Fibroblast of skin of abdomen (primary cell): ENCODE measurements at places on chromosomes 7 and 10.

DNA sequence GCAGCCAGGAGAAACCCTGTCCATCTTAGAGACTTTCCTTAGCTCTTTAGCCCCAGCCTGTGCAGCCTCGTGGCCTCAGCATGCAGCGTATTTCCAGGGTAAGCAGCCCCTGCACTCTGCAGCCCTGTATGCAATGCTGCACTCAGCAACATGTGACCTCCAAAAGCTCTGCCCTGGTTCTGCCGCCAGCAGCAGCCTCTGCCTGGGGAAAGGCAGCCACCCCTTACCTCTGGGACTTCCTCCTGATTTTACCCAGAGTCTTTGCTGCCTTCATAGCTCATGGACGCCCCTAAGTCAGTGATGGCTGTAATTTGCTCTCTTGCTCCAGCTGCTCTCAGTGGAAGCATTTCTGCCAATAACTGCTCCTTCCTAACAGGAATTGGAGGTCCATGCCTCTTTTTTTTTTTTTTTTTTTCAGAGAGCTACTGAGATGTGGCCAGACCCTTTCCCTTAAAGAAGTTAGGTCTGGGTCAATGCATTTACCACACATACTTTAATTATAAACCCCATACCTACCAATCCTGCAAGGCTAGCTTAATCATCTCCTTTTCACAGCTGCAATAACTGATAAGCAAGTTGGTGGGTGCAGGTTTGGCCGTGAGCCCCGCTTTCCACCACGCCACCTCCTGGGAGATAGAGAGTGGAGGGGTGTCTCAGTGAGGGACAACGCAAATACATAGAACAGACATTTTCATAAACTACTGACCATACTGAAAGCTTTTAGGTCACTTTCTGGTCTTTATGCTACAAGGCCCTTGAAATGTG lies 71.7 kb downstream of the RAMP3 start:
- no peak for DNase-seq

DNA sequence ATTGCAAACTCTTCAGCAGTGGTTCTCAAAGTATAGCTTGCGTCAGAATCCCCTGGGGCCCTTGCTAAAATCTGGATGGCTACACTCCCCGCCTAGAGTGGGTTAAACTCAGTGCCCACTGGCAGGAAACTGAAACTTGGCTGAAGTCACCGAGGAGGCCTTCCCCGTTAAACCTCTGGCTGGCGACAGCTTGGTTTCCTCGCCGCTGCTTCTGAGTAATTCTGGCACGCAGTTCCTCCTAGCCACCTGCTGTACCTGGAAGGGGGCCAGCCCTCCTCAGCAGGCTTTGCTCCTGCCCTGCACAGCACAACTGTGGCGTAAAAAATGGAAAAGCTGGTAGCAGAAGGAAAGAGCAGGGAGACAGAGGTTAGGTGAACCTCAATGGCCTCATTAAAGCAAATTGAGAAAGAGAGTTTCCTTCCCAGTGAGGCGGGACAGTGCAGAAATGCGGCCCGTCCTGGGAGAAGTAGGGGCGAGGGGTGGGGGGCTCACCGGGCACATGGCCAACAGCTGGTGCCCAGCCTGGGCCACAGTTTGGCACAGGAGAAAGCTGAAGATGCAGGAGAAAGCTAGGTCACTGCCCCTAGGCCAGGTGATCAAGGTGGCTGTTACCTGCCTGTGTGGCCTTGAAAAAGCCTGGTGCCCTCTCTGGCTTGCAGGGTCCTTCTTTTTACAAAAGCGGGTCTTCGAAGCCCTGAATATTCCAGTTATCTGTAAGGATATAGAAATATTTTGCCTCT lies 46.6 kb downstream of the ALOX5 start:
- peak; percentile 17 for DNase-seq

GRCh38 chr7:53609185-53609584 lies 573.8 kb downstream of the POM121L12 start:
- DNase-seq = no peak

- no peak for DNase-seq
Observed at GRCh38 chr10:25308278-25308677, 133.5 kb downstream of the GPR158 start.

GRCh38 chr7:47786557-47787248 lies 161.6 kb downstream of the PKD1L1 start:
- DNase-seq = peak; percentile 100

DNA sequence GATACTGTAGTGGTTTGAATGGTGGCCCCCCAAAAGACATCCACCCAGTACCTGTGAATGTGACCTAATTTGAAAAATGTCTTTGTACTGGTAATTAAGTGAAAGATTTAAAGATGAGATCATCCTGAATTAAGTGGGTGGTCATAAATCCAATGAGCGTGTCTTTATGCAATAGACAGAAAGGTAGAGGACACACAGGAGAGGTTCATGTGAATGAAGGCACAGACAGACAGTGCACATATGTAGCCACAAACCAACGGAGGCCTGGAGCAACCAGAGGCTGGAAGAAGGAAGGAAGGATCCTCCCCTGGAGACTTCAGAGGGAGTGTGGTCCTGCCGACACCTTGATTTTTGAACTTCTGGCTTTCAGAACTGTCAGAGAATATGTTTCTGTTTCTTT lies 160.3 kb downstream of the CNTNAP2 start:
- no peak for DNase-seq

DNA sequence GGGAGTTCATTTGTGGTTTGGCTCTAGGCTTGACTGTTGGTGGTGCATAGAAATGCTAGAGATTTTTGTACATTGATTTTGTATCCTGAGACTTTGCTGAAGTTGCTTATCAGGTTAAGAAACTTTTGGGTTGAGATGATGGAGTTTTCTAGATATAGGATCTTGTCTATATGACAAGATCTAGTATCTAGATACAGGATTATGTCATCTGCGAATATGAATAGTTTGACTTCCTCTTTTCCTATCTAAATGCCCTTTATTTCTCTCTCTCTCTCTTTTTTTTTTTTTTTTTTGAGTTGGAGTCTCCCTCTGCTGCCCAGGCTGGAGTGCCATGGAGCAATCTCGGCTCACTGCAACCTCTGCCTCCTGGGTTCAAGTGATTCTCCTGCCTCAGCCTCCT lies 62.9 kb downstream of the MGAM2 start:
- DNase-seq = no peak

DNA sequence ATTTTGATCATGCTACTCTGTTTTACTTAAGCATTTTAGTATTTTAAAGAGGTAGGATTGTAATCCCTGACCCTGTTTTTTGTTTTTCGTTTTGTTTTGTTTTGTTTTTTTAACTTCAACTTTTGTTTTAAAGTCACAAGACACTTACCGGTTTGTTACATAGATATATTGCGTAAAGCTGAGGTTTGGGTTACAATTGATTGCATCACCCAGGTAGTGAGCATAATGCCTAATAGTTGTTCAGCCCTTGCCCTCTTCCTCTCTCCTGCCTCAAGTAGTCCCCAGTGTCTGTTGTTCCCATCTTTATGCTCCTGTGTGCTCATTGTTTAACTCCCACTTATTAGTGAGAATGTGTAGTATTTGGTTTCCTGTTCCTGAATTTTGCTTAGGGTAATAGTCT lies 93.1 kb upstream of the TEX47 start:
- DNase-seq = peak; percentile 6

- no peak for DNase-seq
Observed at GRCh38 chr7:47950714-47951113, 2.4 kb upstream of the PKD1L1 start.

DNA sequence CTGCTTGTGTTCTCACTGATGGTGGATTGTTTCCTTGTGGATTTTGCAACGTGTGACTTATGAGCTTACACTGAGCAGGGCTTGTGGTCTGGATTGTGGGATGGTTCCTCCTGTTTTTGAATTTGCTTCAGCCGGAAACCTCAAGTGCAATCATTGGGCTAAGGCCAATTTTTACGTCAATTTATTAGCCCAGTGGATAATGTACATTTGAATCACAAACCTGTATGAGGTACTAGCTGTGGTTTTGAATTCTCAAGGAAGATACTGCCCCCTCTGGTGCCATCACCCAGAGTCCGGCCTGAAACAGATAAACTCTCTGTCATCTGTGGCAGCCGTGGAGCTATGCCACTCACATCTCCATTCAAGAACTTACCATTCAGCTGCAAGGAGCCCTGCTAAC lies 7.3 kb upstream of the ZNF777 start:
- no peak for DNase-seq

DNA sequence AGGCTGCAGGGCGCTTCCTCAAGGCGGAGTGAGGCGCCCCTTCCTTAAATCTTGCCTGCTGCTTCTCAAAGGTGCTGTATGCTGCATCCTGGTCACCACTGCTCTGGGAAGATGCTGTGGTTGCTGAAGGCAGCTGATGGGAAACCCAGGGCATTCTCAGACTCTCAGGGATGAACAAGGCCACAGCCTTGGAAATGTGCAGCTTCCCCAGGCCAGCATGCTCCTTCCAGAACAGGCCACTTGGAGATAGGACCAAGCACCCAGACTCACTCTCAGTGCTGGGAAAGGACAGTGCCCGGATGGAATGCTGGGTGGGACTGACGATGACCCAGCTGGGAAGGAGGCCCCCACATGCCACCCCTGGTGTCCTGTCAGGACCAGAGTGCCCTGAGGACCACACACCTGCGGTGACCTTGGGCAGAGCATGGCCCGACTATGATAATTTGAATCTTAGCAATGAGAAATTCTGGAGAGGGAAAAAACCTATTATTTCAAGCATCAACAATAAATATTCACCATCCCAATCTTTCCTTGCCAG lies 235.5 kb downstream of the TNS3 start:
- no peak for DNase-seq

GRCh38 chr10:124732931-124733570 lies 11.1 kb downstream of the FAM53B start:
- DNase-seq = no peak

DNA sequence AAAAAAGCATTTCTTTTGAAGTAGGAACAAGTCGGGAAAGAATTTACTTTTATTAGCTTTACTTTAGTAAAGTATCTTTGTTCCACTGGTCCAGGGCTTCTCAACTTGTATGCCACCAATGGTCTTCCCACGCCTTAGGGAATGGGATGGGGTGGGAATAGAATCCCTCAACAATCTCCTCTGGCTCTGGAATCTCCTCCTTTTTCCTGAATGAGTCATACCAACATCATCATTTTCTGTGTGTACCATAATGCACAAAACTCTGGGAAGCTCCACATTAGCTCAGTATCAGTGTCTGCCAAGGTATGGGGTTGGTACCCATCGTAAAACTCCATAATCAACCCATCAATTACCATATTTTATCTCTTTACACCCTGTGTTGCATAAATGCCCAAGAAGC lies 159.4 kb upstream of the BMPER start:
- DNase-seq = peak; percentile 47

DNA sequence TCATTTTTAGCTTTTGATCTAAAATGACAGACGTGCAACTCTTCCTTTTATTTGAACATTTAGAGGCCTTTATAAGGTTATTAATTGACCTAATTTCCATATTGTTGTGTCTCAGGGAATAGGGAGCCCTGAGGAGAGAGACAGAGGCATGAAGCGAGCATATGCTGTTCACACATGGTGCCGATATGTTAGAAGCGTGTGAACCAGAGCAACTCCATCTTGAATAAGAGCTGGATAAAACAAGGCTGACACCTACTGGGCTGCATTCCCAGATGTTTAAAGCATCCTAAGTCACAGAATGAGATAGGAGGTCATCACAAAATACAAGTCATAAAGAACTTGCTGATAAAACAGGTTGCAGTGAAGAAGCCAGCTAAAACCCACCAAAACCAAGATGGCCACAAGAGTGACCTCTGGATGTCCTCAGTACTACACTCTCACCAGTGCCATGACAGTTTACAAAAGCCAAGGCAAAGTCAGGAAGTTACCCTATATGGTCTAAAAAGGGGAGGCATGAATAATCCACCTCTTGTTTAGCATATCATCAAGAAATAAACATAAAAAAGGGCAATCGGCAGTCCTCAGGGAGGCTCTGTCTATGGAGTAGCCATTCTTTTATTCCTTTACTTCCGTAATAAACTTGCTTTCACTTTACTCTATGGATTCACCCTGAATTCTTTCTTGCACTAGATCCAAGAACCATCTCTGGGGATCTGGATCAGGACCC lies 80.1 kb downstream of the SEC61G start:
- no peak for DNase-seq

- DNase-seq = no peak
Observed at GRCh38 chr7:15681186-15681585, 5.3 kb downstream of the MEOX2 start.

DNA sequence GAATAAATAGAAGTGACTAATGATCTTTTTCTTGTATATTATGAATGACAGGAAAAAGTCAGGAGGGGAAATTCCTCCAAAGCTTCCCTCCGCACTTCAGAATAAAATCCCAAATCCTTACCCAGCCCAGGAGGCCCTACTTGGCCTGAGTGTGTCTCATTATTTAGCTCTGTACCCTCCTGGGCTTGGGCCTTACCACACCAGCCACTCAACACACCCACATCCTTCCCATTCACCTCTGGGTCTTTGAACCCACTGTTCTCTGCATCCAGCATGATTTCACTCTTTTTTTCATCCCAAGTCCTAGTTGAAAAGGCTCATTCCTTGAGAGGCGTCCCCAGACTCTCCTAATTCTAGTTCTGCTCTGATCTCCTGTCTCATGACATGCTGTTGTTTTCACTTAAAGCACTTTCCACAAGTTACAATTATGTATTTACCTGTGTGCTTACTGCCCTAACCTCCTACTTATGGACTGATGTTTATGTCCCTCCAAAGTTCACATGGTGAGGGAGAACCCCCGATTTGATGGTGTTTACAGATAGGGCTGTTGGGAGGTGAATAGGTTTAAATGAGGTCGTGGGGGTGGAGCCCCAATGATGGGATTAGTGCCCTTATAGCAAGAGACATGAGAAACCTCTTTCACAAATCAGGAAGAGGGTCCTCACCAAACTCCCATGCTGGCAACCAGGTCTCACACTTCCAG lies 6.4 kb downstream of the NOD1 start:
- no peak for DNase-seq

- DNase-seq = no peak
Observed at GRCh38 chr7:30549931-30550493, 44.7 kb upstream of the GARS1 start.

- DNase-seq = no peak
Observed at GRCh38 chr10:102122450-102122849, 2.3 kb upstream of the LDB1 start.

GRCh38 chr10:56449770-56450169 lies 88.7 kb upstream of the ZWINT start:
- DNase-seq = no peak

DNA sequence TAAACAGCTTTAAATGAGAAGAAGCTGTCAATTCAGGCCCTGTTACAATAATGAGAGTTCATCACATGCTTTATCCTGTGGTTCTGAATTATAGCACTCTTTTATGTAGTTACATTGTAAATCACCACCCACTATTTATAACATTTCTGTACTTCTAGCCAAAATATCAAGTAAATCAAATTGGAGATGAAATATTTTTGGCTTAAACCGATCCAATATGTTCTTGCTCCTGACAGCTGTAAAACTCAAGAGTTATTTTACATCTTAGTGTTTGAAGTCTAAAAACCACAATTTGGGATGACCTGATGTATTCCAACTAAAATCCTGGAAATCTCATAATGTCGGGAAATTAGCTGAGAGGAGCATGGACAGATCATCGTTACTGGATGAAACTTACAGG lies 371.2 kb upstream of the LRRN3 start:
- peak; percentile 31 for DNase-seq
